ENCODE measurements at places on chromosomes 3 and 15.

GRCh38 chr3:43764056-43764455, 73.3 kb downstream of the ABHD5 start:
- no peak for DNase-seq

DNA sequence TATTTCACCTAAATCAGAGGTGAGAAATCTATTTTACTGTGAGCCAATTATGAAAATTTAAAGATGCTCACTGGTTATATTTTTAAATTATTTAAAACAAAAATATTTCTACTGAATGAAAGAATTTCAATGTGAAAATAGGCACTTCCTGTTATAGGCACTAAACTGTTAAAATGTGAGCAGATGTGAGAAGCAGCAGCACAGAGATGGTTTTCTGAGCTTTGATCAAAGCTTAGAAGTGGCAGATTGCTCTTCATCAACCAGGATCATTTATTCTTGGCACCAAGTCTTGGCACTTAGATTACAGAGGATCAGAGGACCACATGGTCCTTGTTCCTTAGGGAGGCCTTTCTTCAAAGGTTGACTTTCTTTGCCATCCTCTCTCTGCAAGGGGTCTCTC, 18.0 kb upstream of the TSC22D2 start:
- DNase-seq: no peak

GRCh38 chr3:13417166-13417947, 2.8 kb downstream of the NUP210 start:
- DNase-seq: no peak

DNA sequence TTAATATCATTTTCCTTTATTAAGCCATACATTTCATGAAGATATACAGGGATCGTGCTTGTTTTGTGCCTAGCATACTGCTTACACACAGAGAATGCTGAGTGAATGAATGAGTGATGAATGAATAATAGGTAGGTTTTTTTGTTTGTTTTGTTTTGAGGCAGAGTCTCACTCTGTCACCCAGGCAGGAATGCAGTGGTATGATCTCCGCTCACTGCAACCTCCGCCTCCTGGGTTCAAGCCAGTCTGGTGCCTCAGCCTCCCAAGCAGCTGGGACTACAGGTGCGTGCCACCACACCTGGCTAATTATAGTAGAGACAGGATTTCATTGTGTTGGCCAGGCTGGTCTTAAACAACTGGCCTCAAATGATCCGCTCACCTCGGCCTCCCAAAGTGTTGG, 400.0 kb downstream of the ROBO1 start:
- DNase-seq: no peak

GRCh38 chr3:16545413-16546185, 32.1 kb upstream of the RFTN1 start:
- no peak for DNase-seq

DNA sequence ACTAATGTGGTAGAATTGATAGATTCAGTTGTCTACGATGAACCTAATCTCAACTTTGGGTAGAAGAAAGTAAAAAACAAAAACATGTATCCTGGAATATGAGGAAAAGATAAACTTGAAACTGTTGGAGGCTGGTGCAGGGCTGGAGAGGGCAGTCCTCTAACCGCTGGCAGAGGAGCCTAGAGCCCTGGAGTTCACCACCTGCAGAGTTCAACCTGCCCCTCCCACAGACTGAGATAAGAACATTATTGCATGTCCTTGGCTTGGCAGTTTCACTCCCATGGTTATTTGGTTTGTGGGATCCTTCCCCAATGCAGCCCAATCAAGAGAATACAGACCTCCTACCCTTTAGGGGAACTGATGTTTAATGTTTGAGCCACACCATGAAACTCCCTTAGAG, 53.2 kb upstream of the GATM start:
- no peak for DNase-seq
